ENCODE measurements at places on chromosomes 4 and X.

DNA sequence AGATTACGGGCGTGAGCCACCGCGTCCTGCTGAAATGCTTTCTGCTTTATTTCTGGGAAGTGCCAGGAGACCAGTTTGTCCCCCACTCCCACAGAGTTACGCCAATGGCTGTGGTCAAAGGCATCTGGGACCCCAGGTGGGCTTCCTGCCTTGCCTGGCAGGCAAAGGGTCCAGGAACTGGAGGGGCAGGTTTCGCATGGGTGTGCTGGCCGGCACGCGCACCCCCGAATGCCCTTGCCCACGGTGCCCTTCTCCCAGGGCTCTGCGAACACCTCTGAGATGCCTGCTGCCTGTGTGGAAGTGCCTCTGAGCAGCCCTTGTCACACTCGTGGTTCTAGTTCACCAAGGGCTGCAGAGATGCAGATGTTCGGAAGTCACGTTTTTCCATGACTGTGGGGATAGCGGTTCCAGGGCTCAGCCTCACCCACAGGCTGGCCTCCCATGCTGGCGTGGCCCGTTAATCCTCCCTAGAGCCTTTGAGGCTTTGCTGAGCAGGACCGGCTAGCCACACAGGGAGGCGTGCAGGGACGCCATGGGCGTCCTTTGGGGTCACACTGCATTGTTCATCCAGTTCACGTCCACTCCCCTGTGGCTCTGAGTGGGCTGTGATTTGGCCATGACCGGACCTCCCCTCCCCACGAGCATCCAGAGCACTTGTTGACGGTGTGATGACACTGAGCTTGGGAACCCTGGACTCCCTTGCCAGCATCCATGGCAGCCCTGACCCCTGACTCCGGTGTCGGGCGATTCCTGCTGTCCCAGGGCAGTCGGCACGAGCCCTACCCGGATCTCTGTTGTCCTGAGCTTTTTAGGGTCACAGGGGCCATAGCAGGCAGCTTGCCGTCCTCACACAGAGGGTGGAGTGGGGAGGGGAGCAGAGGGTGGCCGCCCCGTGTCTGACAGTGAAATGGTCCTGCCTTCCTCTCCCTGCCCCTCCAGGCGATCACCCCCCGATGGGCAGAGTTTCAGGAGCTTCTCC, 12.7 kb upstream of the ADD1 start:
- no peak for DNase-seq

GRCh38 chrX:139518475-139518874, 12.1 kb upstream of the F9 start:
- no peak for DNase-seq

- no peak for DNase-seq
Observed at GRCh38 chr4:70754470-70754869, 32.7 kb downstream of the RUFY3 start.

GRCh38 chr4:95249426-95250021, 299.2 kb downstream of the UNC5C start:
- DNase-seq, result no peak

- no peak for DNase-seq
Observed at GRCh38 chrX:18582910-18583493, 88.9 kb downstream of the RS1 start.

DNA sequence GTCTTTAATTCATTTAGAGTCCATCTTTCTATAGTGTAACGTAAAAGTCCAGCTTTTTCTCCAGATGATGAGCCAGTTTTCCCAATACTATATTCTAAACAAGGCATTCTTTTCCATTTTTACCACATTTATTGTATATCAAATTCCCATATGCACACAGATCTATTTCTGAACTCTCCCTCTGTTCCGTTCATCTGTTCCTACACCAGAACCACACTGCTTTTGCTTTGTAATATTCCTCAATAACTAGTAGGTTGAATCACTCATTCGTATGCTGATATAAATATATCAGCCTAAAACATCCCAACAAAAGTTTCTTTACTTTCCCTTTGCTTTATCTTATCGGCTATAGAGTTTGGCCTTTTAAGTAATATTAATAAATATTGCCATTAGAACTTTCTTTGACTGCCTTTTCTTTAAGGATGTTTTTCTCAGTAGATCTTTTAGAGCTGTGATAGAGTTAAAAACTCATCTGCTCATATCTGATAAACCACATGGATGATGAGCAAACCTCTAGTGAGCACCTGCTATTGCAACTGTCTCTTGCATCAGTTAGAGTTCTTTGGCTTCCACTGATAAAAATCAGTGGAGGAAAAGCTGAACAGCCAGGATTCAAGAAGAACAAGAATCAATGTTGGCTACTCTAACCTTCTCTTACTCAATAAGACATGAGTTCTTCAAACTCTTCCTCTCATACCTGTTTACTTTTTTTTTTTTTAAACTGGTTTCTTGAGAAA, 13.1 kb upstream of the RPL34 start:
- no peak for DNase-seq

DNA sequence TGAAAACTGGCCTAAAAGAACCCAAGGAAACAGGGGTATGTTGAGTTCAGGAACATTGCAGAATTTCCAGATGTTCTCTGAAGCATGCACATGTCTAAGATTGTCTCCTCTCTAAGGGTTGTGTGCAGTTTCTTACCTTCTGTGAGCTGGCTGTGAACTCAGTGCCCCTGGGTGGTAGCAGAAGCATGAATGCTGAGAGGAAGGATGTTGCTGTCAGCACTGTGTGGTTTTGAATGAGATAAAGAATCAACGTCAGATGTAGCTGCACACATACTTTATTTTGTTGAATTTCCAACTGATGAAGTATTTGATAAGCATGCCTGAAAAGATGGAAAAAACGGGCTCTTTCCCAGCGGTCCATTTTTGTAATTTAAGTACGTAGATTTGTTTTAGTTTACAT, 23.8 kb upstream of the CD38 start:
- no peak for DNase-seq

DNA sequence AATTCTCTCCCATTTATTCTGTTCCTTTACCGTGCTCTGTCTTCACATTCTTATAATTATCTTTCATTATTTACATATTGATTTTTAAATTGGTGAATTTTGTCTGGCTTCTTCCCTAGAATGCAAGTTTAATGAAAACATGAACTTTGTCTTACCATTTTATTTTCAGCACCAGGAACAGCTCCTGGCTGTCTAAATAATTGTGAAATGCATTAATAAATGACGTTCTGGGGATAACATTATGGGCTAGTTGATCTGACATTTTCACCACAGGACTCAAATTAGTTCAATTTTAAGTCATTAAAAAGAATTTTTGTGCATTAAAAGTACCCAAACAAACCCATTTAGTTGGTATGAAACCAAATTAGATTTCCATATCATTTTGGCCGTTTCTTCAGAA, 97.5 kb downstream of the KCTD8 start:
- no peak for DNase-seq

- DNase-seq, result no peak
Observed at GRCh38 chr4:17480210-17480927, 31.5 kb downstream of the QDPR start.

DNA sequence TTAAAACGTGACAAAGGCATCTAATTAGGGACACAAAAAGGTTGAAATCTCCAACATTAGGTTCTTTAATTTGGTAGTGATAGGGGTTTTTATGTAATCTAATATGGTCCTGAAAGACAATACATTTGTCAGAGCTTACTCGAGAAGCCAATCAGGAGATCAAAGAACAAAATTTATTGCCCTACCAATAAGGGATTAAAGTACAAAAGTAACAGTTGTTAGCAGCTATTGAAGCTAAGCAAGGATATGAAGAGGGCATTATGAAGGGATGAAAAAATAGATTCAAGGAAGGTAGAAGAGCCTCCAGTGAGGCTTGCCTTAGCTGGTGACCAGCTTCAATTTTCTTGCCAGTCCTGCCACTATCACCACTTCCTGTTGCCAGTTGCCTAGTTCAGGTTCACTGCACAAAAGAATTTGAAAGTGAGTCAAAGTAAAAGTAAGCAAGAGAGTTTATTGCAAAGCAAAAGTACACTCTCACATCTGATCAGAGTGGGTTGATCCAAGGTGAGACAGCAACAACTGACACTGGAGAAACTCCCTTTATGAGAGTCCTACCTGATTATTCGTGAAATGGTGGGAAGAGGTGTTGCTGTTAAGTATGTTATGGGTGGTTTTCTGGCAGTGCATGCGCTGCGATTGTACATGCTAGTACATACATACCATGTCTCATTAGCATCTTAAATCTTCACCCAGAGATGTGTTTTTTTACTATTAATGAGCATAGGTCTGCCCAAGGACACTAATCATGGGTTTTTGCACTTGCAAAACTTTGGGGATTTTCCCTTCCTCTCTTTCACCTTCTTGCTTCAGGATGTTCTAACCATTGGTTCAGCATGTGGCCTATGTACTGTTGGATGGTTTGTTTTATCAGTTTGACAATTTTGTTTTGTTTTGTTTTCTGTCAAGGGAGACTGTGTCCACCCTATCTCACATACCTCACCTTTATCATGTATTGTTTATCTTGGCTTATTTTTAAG, 263.2 kb upstream of the ITM2A start:
- no peak for DNase-seq

DNA sequence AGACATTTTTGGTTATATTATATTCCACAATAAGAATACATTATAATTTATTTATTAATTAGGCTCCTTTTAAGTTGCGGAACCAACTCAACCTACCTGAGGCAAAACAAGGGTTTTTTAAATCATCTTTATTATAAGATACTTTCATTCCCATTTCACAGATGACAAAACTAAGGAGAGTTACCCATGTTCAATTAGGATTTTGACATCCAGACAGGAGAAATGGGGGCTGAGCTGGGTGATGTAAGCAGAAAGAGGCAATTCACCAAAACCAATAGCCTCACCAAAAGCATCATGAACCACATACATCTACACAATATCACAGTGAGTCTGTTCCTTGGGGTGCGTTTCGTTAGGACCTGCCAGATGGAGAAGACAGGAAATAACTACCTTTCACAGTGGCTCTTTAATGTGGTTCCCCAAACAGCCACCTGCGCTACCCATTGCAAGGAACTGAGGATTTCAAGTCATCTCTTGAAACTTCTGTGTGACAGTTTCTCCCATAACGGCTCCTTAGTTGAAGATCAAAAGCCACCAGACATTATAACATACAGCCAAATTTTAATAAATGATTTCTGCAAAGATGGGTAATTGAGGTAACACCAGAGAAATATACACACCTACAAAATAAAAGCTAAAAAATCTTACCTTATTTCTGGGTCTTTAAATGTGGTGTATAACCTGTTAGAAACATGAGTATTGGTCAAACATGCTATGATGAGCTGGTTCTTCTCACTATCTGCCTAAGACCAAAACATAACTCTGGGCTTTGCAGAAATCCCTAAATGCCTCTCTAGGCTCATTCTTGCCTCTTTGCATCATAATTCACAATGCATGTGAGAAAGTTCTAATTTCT, 190.6 kb upstream of the LEF1 start:
- no peak for DNase-seq

DNA sequence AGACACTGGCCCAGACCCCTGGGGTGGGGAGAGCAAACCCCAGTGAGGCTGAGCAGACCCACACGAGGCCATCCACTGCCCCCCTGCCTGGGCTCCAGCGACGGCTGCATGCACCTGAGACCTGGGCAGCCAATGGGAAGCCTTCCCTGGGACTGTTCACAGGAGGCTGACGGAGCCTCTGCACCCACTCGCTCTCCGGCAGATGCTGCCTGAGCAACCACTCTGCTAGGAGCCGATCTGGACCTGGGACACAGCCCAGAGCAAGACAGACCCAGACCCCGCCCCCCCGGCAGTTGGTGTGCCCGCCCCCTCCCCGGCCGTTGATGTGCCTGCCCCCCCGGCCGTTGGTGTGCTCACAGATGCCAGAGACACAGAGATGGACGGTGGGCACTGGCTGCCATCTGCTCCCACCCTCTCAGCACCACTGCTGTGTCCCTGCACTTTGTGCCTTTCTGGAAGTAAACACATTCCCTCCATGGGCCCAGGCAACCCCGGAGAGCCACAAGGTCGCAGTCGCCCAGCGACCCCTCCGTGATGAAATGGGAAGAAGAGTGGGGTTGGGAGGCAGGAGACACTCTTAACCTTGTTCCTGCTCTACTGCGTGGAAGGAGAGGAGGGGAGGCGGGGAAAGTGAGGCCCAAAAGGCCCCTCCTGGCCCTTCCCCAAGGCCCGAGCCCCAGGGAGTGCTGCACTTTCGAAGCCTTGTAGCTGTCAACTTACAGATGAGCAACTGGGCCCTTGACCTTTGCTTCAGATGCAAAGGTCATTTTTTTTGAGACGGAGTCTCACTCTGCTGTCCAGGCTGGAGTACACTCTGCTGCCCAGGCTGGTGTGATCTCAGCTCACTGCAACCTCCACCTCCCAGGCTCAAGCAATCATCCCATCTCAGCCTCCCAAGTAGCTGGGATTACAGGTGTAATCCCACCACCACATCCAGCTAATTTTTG, 62.0 kb downstream of the ZFYVE28 start:
- DNase-seq, result no peak

GRCh38 chrX:154437971-154438893, 1.3 kb downstream of the GDI1 start:
- no peak for DNase-seq

- DNase-seq, result peak; percentile 52
Observed at GRCh38 chrX:37745354-37745753, 34.5 kb upstream of the CYBB start.

DNA sequence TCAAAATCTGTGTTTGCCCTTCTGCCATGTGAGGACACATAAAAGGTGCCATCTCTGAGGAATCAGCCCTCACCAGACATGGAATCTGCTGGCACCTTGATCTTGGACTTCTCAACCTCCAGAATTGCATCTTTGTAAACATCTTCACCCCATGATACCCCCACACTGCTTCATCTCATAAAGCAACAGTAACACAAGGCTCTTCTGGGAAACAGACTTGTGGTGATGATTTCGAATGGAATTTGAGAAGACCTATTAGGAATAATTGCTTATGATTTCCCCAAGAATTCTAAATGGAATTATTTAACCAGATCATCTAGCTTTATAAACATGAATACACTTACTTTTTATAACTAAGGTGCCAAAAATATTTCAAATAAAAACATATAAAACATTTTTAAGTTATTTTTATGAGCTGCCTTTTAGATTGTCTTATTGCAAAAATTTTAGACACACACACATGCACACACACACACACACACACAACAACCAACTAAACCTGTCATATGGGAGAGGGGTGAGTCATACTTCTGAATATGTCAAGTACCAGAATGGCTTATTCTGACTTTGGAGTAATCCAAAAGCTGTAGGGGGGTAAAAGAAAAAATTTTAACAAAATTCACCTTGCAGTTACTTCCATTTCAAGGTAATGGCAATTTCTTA, 82.0 kb downstream of the USP46 start:
- DNase-seq, result no peak

- DNase-seq, result no peak
Observed at GRCh38 chr4:187606581-187606980, 389.0 kb upstream of the ZFP42 start.

GRCh38 chrX:44228621-44229020, 114.9 kb downstream of the EFHC2 start:
- no peak for DNase-seq

DNA sequence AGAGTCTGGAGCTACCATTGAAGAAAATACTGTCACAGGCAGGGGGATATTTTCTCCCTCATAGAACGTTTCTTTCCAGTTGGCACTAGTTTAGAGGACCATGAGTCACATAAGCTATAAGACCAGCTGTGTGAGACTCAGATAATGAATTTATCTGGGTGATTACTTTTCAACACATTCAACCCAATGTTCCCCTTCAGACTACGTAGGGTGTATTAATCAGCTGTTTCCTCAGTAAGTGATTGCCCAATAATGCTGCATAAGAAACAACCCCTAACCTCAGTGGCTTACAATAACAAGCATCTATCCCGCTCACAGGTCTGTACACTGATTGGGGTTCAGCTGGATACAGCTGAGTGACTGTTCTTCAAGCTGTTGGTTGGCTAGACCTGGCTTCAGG, 38.1 kb downstream of the CBLL2 start:
- DNase-seq, result no peak

GRCh38 chr4:182141061-182141460, 102.1 kb upstream of the TENM3 start:
- no peak for DNase-seq

Measured in stimulated activated CD4-positive, alpha-beta T cell treated with anti-CD3 and anti-CD28 coated beads, Interleukin-1b, Interleukin-23, amount 100 ng/mL, for 24 hours (primary cell).